Upper lobe of left lung (tissue), 6 donors: ENCODE measurements at places on chromosomes 4 and X. TPM values are rescaled to one million over a fixed set of nuclear protein-coding genes. Genes with fewer than 3 reads are reported as not detected.

GRCh38 chr4:151473521-151474097 lies 64.6 kb downstream of the FHIP1A start:
- no peaks in the 10 kb centered on the region for H3K27me3 ChIP-seq
- DNase-seq, result no peak

- H3K27me3 ChIP-seq, result no peaks in the 10 kb centered on the region
- H3K36me3 ChIP-seq, result peaks cover 68% of the 10 kb centered on the region
- no peak overlapping the region for H3K27ac ChIP-seq
- no peaks in the 10 kb centered on the region for H3K4me1 ChIP-seq
- DNase-seq, result no peak
Observed at GRCh38 chr4:3174371-3175338, 74.3 kb upstream of the MSANTD1 start.

The MSX1 gene
- total RNA-seq, result 5.8 TPM

The SPANXN3 gene
- not detected for total RNA-seq

DNA sequence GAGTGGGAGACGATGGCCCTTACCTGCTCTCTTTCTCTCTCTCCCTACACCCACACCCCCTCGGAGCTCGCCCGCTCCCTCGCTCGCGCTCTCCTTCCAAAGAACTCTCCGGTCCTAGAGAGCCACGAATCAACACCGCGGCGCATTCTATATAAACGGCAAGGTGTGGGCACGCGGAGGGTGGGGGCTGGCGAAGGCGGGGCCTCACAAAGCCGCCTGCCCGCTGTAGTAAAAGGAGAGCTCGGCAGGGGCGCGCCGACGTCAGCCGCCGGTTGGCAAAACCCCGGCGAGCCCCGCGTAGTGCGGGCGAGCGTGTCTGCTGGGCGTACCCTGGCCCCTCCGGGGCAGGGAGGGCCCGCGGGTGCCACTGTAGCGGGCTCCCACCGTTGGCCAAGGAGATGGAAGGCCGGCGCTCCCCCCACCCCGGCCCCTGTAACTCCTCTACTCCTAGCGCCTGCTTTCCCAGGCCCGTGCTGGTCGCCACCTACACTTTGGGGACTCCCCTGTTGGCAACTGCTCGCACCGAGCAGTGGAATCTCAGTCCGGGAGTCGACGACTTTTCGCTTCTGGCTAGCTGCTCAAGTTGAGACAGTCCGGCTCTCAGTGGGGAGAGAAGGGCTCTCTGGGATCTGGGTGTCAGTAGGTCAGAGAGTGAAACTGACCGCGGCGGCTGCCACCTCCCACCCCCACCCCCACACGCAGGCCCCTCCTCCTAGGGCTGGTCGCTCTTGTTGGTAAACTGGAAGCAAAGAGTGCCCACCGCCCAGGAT lies 325.5 kb upstream of the F9 start:
- H3K4me3 ChIP-seq, result no peak overlapping the region
- H3K36me3 ChIP-seq, result no peaks in the 10 kb centered on the region
